NCI-H2171 (cell line): ENCODE measurements at places on chromosomes 1 and 21.

GRCh38 chr1:198444792-198445191 is 95.7 kb downstream of the ATP6V1G3 start:
- no peak for DNase-seq

DNA sequence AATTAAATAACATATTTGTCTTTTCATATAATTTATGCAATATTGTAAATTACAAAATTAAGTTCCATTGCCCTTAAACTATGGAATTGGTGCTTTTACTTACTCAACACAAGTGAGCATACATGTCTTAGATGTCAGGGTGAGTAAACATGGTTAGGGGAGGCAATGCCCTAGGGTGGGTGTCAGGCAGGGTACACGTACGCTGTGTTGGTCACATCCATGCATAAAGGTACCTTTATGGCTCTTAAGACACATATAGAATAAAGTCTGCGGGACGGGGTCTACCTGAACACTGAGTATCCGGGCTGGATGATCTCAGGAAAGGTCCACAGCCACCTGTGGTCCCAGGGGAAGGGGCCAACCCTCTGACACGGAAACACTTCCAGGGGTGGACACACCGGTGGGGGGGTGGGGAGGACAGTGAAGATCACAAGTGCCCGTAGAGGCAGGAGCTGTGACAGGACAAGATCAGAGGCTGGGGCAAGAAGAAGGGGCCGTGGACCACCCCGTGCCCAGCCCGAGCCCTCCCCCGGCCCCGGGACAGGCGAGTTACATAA is 720 bp downstream of the LIN9 start:
- DNase-seq: peak; percentile 24

DNA sequence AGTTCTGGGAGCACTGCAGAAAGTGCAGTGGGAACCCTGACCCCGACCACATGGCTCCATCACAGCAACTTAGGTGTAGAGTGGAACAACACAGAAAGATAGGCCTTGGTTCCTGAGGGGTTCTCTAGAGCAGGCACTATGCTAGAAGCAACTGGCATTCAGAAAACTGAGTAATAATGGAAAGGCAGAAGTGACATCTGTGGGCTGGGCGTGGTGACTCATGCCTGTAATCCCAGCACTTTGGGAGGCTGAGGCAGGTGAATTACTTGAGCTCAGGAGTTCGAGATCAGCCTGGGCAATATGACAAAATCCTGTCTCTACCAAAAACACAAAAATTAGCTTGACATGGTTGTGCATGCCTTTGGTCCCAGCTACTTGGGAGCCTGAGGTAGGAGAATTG is 5.3 kb downstream of the MRPS15 start:
- DNase-seq: no peak

- no peak for DNase-seq
Observed at GRCh38 chr1:24235921-24236788, 49.1 kb upstream of the IFNLR1 start.

GRCh38 chr21:38921511-38922251 is 116.0 kb downstream of the ETS2 start:
- no peak for DNase-seq

- no peak for DNase-seq
Observed at GRCh38 chr1:248857201-248857600, 1.7 kb downstream of the ZNF692 start.
